Stimulated activated CD4-positive, alpha-beta T cell treated with anti-CD3 and anti-CD28 coated beads, Interleukin-2, amount 100 ng/mL, for 4 hours (primary cell): ENCODE measurements at places on chromosomes 11 and 22.

- no peak for DNase-seq
These were observed 29.8 kb downstream of the TEAD1 start for GRCh38 chr11:12704049-12704448.

DNA sequence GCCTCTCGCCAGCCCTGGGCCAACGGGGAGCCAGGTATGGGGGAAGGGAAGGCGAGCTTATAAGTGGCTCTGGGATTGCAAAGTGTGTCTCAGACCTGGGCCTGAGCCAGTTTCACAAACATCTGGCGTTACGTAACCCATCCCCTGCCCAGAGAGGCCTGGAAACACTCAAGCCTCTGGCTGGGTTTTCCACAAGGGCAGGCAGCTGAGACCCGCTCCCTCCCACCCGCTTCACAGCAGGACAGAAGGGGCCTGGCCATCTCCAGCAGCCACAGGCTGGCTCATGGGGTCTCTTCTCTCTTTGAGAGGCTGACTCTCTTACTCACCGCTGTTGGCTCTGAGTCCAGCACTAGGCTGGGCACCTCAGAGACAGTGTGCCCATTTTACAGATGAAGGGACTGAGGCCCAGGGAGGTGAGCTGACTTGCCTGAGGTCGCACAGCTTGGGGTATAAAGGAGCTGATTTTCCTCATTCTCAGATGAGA is 44.5 kb downstream of the TRIOBP start:
- DNase-seq: no peak

DNA sequence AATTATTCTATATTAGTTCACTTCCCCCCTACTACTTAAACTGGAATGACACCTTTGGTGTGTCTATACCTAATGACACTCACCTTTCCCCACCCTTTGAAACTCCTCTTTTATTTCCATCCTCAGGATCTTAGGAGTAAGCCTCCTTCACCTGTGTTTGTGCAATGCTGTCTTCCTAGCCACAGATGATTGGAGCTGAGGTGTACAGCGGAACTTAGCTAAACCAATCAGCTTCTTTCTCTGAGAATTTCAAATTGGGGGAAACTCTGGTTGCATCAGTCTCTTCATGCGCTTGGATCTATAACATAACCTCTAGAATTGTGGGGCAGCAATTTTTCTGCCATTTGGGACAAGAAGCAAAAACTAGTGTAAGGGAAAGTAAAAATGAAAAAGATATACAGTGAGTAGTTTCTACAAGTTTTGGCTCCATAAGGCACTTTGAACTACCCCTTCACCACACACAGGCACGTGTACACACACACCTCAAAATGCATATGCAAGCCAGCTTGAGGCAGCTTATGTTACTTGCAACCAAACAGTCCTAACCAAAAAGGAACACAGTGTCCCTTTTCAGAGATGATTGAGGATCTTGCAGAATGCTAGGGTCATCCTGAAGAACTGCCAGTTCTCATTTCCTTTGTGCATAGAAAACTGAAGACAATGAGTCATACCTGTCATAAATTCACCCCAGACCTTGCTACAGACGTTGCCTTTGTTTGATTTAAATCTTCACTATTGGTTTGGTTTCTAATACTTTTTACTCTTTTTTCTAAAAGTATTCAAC is 36.0 kb upstream of the LDLRAD3 start:
- no peak for DNase-seq

DNA sequence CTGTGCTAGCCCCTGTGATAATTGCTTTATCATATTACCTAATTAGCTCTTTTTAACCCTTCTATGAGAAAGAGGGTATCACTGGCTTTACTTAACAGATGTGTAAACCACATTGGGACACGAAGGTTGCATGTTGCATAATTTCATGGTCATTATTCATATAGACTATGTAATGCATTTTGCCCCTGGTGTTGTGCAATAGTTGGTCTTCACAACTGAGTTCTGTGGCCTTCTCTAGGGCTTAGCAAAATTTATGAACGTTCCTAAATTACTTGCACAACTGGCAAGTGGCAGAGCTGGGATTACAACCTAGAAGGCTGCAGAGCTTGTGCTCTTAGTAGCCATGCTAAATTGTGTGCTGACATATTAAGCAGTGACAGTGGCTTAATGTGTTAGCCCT is 34.6 kb upstream of the PDGFD start:
- DNase-seq: no peak

- no peak for DNase-seq
These were observed 1.2 kb downstream of the FOLR2 start for GRCh38 chr11:72217841-72218240.

DNA sequence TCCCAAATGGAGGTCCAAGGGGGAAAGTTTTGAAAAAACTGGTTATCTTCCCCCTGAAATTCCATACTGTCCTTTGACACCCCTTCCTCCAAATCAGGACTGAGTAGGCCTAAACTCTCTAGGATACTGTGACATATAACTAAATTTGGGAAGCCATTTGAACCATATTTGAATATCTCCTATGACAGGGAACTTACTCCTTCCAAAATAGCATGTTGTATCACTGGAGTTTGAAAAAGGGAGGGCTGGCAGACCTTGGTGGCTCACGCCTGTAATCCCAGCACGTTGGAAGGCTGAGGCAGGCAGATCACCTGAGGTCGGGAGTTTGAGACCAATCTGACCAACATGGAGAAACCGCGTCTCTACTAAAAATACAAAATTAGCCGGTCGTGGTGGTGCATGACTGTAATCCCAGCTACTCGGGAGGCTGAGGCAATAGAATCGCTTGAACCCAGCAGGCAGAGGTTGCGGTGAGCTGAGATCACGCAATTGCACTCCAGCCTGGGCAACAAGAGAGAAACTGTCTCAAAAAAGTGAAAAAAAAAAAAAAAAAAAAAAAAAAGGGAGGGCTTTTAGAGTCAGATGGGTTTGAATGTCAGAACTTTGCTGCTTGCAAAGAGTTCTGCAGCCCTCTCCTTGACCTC is 42.4 kb downstream of the PIK3C2A start:
- DNase-seq: no peak

DNA sequence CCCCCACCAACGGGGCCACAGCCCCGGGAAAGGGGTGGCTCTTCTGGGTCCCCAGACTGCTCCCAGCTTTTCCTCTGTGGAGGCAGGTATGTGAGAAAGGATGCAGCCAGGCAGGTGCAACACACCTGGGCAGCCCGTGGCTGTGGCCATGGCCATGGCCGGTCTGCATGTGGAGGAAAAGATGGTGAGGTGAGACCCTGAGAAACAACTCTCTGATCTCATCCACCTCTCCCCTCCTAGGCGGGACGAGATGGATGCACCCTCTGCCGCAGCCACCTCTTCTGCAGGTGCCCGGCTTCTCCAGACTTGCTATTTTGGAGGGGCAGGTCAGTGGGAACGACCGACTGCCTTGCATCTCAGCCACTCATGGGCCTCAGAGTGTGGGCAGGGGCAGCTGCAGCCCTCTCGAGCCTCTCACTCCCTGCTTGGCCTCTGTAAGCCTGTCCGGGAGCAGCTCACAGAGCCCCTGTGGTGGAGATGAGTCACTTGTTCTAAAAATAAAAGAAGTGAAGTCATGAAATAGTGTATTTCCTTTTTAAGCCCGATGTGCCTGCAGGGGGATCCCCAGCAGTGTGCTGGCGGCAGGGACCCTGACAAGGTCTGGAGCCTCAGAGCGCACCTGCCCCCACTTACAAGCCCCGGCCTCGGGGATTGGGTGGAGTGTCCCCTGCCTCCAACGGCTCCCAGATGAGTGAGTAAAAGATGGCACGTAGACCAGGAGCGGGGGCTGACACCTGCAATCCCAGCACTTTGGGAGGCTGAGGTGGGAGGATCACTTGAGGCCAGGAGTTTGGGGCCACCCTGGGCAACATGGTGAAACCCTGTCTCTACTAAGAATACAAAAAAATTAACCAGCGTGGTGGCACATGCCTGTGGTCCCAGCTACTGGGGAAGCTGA is 10.7 kb downstream of the SMIM38 start:
- DNase-seq: peak; percentile 43

DNA sequence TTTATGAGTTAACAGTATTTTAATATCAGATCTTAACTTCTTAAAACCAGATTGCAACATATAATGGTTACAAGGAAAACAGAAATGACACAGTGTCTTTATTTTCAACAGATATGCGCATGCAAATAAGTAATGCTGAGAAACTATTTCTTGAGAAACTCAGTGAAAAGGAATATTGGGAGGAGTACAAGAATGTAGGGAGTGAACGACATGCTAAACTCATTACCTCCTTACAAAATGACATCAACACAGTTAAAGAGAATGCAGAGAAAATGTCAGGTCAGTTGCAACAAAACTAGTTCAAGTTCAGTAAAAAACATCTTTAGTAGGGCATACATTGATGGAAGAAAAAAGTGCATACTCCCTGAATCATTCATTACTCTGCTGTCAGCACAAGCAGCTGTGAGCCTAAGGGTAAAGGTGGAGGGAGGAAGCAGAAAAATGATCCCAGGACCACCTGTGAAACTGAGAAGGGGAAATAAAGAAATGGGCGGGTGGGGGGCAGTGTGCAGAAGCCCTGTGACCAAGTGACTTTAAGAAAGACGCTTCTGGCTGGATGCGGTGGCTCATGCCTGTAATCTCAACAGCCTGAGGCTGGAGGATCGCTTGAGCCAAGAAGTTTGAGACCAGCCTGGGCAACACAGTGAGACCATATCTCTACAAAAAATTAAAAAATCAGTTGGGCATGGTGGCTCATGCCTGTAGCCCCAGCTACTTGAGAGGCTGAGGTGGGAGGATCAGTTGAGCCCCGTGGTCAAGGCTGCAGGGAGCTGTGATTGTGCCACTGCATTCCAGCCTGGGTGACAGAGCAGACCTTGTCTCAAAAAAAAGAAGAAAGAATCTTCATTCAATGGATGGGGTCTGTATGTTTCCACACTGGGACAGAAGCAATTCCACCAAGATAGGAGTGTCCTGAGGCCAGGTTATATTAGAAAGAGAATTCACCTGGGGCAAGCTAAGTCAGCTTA is 31.2 kb downstream of the CCDC83 start:
- no peak for DNase-seq

DNA sequence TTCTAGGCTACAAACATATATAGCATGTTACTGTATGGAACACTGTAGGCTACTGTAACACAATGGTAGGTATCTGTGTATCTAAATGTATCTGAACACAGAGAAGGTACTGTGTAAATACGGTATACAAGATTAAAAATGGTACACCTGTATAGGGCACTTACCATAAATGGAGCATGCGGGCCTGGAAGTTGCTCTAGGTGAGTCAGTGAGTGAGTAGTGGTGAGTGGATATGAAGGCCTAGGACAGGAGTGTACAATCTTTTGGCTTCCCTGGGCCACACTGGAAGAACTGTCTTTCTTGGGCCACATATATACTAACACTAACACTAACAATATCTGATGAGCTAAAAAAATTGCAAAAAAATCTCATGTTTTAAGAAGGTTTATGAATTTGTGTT is 21.4 kb downstream of the RNF141 start:
- no peak for DNase-seq

GRCh38 chr11:131694526-131695424 is 324.4 kb downstream of the NTM start:
- peak; percentile 16 for DNase-seq

- no peak for DNase-seq
These were observed 4.7 kb downstream of the ZDHHC13 start for GRCh38 chr11:19121646-19122045.

- no peak for DNase-seq
These were observed 11.3 kb upstream of the MS4A7 start for GRCh38 chr11:60367009-60367408.

GRCh38 chr22:37279331-37280181 is 2.8 kb upstream of the CYTH4 start:
- no peak for DNase-seq

DNA sequence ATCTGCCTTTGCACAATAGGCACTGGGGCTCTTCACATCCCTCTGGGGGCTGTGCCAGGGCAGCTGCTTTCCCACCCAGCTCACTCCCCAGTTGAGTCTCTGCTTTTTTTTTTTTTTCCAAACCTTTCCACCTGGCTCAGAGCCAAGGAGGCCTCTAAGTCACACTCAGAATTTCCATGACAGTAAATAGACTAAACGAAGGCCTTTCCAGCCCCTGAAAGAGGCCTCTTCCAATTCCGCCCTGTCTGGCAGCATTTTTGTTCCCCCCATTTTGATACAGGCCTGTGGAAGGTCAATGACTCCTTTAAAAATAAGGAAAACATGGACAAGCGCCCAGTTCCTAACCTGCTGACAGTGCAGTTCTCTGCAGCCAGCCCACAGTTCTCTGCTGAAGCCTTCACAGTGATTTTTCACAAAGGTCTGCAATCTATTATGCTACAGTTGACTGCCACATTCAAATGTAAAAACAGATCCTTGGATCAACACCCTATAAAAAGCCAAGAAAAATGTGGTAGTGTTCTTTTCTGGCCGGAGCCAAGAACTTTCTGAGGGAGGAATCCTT is 107.5 kb upstream of the SESN3 start:
- no peak for DNase-seq

DNA sequence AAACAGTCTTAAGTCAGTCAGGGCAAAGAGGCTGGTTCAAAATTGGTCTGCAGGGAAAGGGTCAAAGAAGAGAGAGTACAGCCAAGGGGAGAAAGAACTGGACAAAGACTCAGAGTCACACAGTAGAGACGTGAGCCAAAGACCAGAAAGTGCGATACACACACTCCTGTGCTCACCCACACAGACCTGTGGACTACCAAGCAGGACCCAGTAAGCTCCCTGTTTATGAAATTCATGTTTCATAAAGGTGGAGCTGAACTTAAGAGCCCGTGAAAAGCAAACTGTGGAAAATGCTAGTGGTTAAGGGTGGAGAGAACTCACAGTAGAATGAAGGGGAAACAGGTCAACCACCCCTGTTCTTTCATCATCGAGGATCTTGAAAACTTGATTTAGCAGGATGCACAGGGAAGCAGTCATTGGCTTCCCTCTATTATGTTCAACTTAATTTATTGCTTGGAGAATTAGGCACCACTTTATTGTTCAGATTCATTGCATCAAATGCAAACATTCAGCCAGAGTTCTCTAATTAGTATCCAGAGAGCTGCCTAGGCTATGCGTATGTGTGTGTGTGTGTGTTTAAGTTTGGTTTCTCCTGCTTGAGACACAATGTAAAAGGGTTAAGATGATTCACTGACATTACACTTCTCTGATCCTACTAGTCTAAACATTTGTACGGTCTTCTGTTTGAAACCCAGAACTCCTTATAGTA is 160.9 kb upstream of the MTMR2 start:
- DNase-seq: no peak

GRCh38 chr11:78355309-78355705 is 62.3 kb downstream of the GAB2 start:
- DNase-seq: no peak

GRCh38 chr11:133808393-133809140 is 36.7 kb downstream of the SPATA19 start:
- DNase-seq: no peak

GRCh38 chr11:129825380-129825779 is 9.7 kb downstream of the TMEM45B start:
- DNase-seq: no peak

GRCh38 chr11:106399624-106400023 is 322.2 kb downstream of the AASDHPPT start:
- DNase-seq: no peak

DNA sequence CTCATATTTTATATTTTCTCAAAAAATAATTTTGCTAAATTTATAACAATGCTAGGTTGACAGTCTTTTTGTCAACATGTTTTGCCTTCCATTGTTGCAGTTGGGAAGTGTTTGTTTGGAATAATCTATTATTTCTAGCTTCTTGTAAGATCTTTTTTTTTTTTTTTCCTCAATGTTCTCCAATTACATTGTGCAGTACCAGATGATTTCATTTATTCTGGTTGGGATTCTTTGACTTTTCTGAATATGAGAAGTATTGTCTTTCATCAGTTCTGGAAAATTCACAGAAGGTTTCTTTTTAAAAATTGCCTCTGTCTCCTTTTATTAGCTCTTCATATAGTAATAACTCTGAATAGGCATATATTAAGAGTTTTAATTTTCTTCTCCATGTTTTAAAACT is 245.4 kb downstream of the DYNC2H1 start:
- no peak for DNase-seq
